ENCODE measurements at places on chromosomes 11 and 22. TPM values are rescaled to one million over a fixed set of nuclear protein-coding genes. Genes with fewer than 3 reads are reported as not detected.

DNA sequence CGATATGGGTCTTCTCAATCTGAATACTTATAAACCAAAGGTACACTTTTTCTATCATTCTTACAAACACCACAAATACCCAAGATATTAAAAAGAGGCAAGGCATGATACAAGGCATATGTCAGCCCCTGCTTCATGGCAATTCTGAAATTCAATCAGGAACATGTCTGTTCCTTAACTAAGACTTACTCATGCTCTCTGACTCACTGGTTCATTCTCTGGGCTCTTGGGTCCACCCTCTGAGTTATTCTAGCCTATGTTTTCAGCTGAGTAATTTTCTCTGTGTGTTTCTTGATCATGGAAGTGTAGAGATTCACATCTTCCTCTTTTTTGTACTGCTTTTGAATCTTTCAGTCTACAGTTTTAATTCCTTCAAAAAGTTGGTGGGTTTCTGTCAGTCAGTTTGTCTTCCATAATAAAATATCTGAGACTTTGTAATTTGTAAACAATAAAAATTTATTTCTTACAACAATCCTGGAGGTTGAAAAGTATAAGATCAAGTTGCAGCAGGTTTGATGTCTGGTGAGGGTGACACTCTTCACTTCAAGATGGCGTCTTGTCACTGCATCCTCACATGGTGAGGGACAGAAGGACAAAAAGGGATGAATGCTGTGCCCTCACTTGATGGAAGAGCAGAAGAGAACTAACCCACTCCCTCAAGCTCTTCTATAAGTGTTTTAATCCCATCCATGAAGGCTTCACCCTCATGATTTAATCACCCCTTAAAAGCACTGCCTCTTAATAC lies 211.7 kb downstream of the FAM76B start:
- no peak for DNase-seq

GRCh38 chr11:65355776-65356393 lies 1.3 kb downstream of the TIGD3 start:
- peak; percentile 61 for DNase-seq

DNA sequence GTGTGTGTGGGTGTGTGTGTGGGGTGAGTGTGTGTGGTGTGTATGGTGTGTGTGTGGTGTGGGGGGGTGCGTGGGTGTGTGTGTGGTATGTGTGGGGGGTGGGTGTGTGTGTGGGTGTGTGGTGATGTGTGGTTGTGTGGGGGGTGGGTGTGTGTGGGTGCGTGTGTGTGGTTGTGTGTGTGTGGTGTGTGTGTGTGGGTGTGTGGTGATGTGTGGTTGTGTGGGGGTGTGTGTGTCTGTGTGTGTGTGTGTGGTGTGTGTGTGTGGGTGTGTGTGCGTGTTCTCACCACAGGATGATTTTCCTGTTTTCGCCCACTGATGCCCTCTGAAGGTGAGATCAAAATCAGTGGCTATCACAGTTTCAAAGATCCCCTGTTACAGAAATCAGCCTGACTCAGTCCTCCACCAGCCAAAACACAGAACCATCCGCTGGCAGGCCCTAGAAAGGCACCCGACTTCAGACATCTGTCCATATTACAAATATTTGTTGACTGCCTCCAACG lies 24.7 kb downstream of the CPT1A start:
- no peak for DNase-seq

- DNase-seq, result no peak
Measured at GRCh38 chr22:22921575-22921974, 34.0 kb downstream of the IGLL5 start.

GRCh38 chr22:47678048-47678447 lies 915.6 kb downstream of the TBC1D22A start:
- no peak for DNase-seq

DNA sequence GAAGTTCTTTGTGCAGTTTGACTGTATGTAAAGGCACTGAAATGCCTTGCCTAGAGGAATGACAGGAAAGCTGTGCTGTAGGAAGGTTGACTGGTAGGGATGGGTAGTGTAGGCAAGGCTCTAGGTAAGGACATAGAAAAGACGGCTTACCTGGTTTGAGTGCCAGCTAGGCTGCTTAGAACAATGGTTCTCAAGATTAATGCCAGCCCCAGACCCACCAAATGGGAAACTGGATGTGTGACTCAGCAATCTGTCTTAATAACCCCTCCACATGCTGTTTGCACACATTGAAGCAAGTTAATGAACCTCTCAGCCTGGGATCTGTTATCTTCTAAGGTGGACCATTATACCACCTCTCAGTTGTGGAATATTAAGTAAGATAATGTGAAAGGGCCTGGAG lies 3.7 kb downstream of the RPS3 start:
- no peak for DNase-seq

YPEL1 gene
- total RNA-seq, result 7.8 TPM

KCNK4 gene
- not detected for total RNA-seq

KCNJ5 gene
- total RNA-seq, result not detected

Measured in myocyte (in vitro differentiated cells).